ENCODE measurements at places on chromosomes 11 and 22. TPM values are rescaled to one million over a fixed set of nuclear protein-coding genes. Genes with fewer than 3 reads are reported as not detected.

- peaks cover 4% of the 10 kb centered on the region for H3K36me3 ChIP-seq
- peaks cover 22% of the 10 kb centered on the region for H3K27me3 ChIP-seq
- H3K27ac ChIP-seq, result peak within 1 kb of the TSS; percentile 96
- H3K4me3 ChIP-seq, result peak within 1 kb of the TSS; percentile 97
- peak; percentile 85 for DNase-seq
These were observed at the start of gene GNAZ for GRCh38 chr22:23070418-23071229. Gene GNAZ, plus strand, starts transcription at chr22:23070519. Its CDS starts 25,177 bp downstream, at chr22:23095696.

The TIGD3 gene
- total RNA-seq, result 3.8 TPM

DNA sequence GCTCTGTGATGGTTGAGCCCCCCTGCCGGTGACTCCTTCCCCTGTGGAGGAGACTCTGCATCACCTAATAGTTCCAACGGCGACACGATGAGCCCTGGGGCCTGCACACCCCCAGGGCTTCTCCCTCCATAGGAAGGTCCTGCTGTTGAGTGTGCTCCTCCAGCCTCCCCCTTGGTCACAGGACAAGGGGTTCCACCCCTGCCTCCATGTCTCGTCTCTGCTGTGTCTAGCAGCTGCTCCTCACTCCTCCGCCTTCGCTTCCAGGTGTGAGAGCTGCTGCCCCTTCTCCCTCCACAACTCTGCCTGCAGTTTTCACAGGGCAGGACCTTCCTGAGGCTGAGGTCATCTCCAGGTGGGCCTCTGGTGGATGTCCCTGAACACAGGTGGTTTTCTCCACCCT, 1416.1 kb downstream of the TBC1D22A start:
- H3K4me1 ChIP-seq, result peaks cover 3% of the 10 kb centered on the region
- no peak overlapping the region for H3K27ac ChIP-seq
- no peak overlapping the region for H3K4me3 ChIP-seq
- H3K27me3 ChIP-seq, result no peaks in the 10 kb centered on the region

The LRFN4 gene
- total RNA-seq, result 67.1 TPM

- no peaks in the 10 kb centered on the region for H3K27me3 ChIP-seq
- no peak overlapping the region for H3K4me3 ChIP-seq
- DNase-seq, result peak; percentile 62
- peaks cover 15% of the 10 kb centered on the region for H3K36me3 ChIP-seq
- H3K4me1 ChIP-seq, result peaks cover 8% of the 10 kb centered on the region
These were observed 22.1 kb downstream of the GGTLC2 start for GRCh38 chr22:22666307-22667091.

GRCh38 chr11:123083623-123084029, 21.7 kb upstream of the HSPA8 start:
- peaks cover 4% of the 10 kb centered on the region for H3K27me3 ChIP-seq
- peaks cover 6% of the 10 kb centered on the region for H3K4me1 ChIP-seq
- DNase-seq, result no peak
- peaks cover 7% of the 10 kb centered on the region for H3K36me3 ChIP-seq
- H3K4me3 ChIP-seq, result no peak overlapping the region
- no peak overlapping the region for H3K27ac ChIP-seq

The IGF2 gene
- 21.5 TPM for total RNA-seq

GRCh38 chr11:26442131-26442530, 110.2 kb downstream of the ANO3 start:
- no peaks in the 10 kb centered on the region for H3K36me3 ChIP-seq
- no peak overlapping the region for H3K27ac ChIP-seq
- DNase-seq, result no peak
- no peaks in the 10 kb centered on the region for H3K4me1 ChIP-seq
- no peak overlapping the region for H3K4me3 ChIP-seq

The FAM89B gene
- 184 TPM for total RNA-seq

The ARHGAP42 gene
- total RNA-seq, result 21.4 TPM

DNA sequence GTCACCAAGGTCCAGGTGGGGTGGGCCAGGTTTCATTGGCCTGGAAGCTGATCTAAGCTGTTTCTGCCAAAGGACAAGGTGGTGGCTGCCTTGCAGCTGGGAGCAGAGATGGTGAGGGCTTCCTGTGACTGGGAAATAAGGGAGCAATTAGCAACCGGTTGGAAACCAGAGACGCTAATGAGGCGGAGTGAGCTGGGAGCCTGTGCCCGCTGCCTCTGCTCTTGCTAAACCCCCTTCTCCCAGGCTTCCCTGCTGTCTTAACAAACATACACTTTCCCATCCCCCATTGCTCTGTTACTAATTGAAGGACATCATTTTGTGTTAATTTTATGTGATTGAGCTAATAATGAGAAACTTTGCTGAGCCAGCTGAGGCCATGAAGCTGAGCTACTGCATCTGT, 121.8 kb downstream of the INSC start:
- no peaks in the 10 kb centered on the region for H3K4me1 ChIP-seq
- H3K27me3 ChIP-seq, result no peaks in the 10 kb centered on the region
- no peaks in the 10 kb centered on the region for H3K36me3 ChIP-seq
- H3K4me3 ChIP-seq, result no peak overlapping the region
- no peak overlapping the region for H3K27ac ChIP-seq

DNA sequence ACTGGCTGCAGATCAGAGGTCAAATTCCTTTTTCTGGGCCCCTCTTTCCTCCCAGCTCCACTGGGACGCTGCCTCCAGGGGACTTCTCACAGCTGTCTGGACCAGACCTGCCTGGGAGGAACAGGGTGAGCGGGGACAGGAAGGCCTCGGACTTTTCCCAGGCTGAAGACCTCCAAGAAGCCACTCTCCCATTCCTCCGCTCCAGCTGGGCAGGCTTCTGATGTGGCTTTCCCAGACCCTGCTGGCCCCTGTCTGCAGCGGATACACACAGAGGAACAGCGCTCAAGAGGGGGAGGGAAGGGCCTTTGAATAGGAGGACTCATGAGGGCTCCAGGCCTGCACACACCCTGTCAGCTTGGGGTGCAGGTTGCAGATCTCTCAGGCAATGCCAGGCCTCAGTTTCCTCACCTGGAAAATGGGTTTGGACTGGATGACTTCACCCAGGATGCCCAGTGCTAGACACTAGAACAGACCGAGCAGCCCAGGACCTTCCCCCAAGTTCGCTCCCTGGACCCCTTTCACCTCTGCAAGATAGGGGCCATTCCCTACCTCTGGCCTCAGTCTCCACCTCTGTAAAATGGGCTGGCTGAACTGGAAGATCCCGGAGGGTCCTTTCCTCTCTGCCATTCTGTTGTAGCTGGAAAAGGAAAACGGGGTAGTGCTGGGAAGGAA, 36.6 kb downstream of the MB start:
- no peaks in the 10 kb centered on the region for H3K36me3 ChIP-seq
- no peaks in the 10 kb centered on the region for H3K4me1 ChIP-seq
- no peak overlapping the region for H3K27ac ChIP-seq
- H3K27me3 ChIP-seq, result peaks cover 6% of the 10 kb centered on the region
- H3K4me3 ChIP-seq, result no peak overlapping the region

DNA sequence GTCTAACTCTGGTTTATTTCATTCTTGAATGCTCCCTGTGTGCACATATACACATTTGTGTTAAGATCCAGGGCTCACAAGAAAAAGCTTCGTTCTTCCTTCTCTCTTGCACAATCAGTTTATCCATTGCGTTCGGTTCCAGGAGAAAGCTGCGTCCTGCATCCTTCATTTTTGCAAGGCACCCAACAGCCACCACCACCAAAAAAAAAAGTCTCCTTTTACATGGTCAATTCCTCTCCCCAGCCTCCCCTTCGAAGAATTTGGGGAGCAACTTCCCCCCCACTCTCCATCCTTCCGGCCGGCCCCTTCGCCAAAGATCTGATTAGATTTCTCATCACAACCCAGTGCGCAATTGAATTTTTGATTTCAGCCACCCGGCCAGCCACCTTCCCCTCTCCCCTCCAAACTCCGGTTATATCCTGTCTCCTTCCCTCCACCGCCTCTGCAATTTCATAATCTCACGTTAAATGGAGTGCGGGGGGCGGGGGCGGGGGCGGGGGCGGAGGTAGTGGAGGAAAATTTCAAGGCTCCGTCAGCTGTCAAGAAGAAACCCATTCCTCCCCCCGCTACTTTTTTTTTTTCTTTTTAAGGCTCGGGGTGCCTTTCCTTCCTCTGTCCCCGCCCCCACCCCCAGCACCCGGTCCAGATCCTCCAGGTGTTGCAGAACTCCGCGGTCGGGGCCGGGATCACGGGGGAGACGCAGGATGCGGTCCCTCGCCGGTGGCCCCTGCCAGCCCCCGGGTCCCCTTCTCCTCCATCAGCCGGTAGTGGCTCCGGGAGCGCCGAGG, 1166.5 kb downstream of the LRRC4C start:
- peaks cover 8% of the 10 kb centered on the region for H3K4me1 ChIP-seq
- no peaks in the 10 kb centered on the region for H3K36me3 ChIP-seq
- peak overlapping the region; percentile 88 for H3K4me3 ChIP-seq
- peaks cover 8% of the 10 kb centered on the region for H3K27me3 ChIP-seq
- H3K27ac ChIP-seq, result peak overlapping the region; percentile 89

- no peak overlapping the region for H3K4me3 ChIP-seq
- no peak overlapping the region for H3K27ac ChIP-seq
- no peaks in the 10 kb centered on the region for H3K36me3 ChIP-seq
- DNase-seq, result no peak
- H3K27me3 ChIP-seq, result no peaks in the 10 kb centered on the region
These were observed 278.8 kb downstream of the TMEM135 start for GRCh38 chr11:87316491-87316890.

The P2RY2 gene
- total RNA-seq, result 0.69 TPM

GRCh38 chr11:131042041-131042390, 125.7 kb upstream of the SNX19 start:
- H3K27me3 ChIP-seq, result no peaks in the 10 kb centered on the region
- peaks cover 2% of the 10 kb centered on the region for H3K4me1 ChIP-seq
- no peak overlapping the region for H3K4me3 ChIP-seq
- no peak overlapping the region for H3K27ac ChIP-seq
- no peaks in the 10 kb centered on the region for H3K36me3 ChIP-seq
- no peak for DNase-seq

DNA sequence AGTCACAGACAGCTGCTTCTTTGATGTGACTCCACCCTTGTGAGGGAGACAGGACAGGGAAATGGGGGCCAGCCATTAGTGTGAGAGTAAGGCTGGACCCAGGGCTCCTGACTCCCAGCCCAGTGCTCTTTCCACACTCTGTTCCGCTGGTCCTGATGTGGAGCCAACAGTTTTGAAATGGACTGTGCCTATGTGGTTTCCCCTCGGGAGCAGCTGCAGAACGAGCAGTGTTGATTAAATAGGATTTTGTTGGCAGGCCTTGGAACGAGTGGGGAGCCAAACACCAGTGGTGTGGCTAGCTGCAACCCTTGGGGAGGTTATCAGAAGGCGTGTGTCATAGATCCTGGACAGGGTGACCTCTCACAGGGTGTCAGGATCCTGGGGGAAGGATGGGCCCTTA, 66.5 kb upstream of the AMPD3 start:
- H3K27me3 ChIP-seq, result peaks cover 2% of the 10 kb centered on the region
- no peak overlapping the region for H3K27ac ChIP-seq
- H3K4me3 ChIP-seq, result no peak overlapping the region
- no peak for DNase-seq
- no peaks in the 10 kb centered on the region for H3K4me1 ChIP-seq

DNA sequence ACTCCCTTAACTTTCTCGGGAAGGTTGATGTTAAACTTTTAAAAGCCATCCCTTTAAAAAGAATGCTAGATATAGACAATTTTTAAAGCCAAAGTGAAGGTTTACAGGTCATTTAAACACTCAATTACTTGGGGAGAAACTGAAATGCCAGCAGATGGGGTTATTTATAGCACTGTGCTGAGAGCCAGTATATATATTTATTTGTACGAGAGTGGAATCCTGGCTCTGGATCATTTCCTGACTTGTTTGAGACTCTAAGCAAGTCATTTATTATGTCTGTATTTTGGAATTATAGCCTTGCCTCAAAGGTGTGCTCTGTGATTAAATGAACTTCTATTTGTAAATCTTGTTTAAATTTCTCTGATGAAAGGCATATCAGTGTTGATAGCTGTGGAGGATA, 6.8 kb upstream of the ZBED5 start:
- H3K4me1 ChIP-seq, result peaks cover 9% of the 10 kb centered on the region
- no peaks in the 10 kb centered on the region for H3K27me3 ChIP-seq
- no peaks in the 10 kb centered on the region for H3K36me3 ChIP-seq
- H3K27ac ChIP-seq, result no peak overlapping the region
- no peak overlapping the region for H3K4me3 ChIP-seq

The PRG2 gene
- not detected for total RNA-seq

DNA sequence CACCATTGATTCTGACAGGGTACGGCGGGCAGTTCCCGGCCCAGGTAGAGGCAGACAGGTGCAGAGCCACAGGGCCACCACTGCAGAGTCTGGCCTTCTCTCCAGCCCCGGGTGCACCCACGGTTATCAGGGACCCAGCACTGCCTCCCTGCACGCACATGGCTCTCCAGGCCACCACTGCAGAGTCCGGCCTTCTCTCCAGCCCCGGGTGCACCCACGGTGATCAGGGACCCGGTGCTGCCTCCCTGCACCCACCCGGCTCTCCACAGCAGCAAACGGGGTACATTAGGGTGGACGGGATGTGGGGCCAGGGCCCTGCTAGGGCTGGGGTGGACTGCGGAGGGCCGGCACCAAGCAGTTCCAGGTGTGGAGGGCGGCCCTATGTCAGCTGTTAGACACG, 272.9 kb downstream of the BRD1 start:
- H3K4me1 ChIP-seq, result no peaks in the 10 kb centered on the region
- H3K27me3 ChIP-seq, result peaks cover 5% of the 10 kb centered on the region
- H3K27ac ChIP-seq, result no peak overlapping the region
- no peak for DNase-seq
- peaks cover 6% of the 10 kb centered on the region for H3K36me3 ChIP-seq

GRCh38 chr11:78050964-78051831, 12.5 kb upstream of the THRSP start:
- H3K27ac ChIP-seq, result no peak overlapping the region
- DNase-seq, result no peak
- peaks cover 2% of the 10 kb centered on the region for H3K27me3 ChIP-seq
- no peaks in the 10 kb centered on the region for H3K4me1 ChIP-seq
- no peaks in the 10 kb centered on the region for H3K36me3 ChIP-seq

GRCh38 chr11:2099516-2100349, 39.5 kb downstream of the IGF2 start:
- peaks cover 6% of the 10 kb centered on the region for H3K27me3 ChIP-seq
- no peak overlapping the region for H3K4me3 ChIP-seq
- H3K27ac ChIP-seq, result no peak overlapping the region
- H3K36me3 ChIP-seq, result peaks cover 4% of the 10 kb centered on the region
- no peak for DNase-seq
- H3K4me1 ChIP-seq, result no peaks in the 10 kb centered on the region

DNA sequence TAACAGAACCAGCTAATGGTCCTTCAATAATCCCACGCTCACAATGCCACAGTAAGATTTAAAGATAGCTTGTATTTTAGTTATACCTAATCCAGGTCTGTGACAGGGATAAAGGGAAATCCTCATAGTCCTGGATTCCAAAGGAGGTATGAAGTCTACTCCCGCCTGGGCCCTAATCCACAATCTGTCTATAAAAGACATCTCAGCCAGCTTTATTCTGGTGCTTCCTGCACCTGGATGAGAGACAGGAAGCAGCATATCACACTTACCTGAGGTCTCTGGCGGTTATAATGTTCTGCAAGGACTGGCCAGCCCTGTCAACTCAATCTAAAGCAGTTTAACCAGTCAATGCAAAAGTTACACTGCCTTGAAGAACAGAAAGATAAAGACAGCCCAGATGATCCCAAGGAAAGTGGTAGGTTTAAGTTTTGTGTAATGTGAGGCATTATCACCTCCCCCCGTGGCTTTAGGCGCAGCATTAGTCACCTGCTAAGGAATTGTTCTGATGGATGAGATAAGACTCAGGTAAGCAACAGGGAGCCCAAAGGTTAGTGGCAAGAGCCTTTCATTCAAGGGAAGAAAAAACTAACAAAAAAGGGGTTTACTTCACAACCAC, 57.6 kb downstream of the PLEKHA7 start:
- H3K4me3 ChIP-seq, result no peak overlapping the region
- no peaks in the 10 kb centered on the region for H3K27me3 ChIP-seq
- no peaks in the 10 kb centered on the region for H3K4me1 ChIP-seq
- H3K36me3 ChIP-seq, result no peaks in the 10 kb centered on the region
- DNase-seq, result no peak
- no peak overlapping the region for H3K27ac ChIP-seq

The TRIM49B gene
- 0.96 TPM for total RNA-seq
